ENCODE measurements at places on chromosomes 1 and 21.
A peak's percentile ranks its signal among the peaks of the same experiment; 100 is the strongest.

DNA sequence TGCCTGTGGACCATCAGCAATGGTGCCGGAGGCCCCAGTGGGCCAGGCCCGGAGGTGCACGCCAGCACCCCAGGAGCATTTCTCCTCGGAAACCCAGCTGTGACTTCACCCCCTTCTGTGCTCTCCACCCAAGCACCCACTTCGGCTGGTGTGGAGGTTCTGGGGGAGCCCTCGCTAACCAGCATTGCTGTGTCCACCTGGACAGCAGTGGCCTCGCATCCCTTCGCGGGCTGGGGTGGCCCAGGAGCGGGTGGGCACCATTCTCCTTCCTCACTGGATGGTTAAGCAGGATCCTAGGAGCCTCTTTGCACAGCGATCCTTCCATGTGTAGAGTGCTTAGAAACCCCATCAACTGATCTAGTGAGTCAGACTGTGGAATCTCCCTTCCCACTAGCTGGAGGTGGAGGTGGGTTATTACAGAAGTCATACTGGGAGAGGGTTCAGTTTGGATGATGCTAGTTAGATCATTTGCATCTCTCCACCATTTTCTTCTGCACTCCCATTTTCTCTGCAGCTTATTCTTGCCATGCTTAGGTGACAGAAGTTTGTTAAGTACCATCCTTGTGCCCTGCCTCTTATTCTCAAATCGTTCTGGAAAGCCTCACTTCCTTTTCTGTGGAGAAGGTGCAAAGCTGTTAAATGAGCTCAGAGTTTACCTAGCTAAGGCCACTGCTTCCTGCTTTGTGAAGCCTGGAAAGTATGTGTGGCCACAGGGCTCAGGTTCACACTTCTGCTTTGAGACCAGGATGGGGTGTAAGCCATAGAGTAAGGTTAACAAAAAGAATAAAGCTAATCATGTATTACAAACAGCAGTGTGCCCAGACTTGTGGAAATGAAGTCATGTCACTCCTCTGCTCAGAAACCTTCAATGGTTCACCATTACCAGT lies 32.3 kb downstream of the TBX19 start:
- no peak for DNase-seq

- peak; percentile 20 for DNase-seq
Measured at GRCh38 chr1:3695326-3696217, 43.3 kb downstream of the TP73 start.

GRCh38 chr1:217899614-217900013 lies 268.5 kb downstream of the SPATA17 start:
- no peak for DNase-seq

DNA sequence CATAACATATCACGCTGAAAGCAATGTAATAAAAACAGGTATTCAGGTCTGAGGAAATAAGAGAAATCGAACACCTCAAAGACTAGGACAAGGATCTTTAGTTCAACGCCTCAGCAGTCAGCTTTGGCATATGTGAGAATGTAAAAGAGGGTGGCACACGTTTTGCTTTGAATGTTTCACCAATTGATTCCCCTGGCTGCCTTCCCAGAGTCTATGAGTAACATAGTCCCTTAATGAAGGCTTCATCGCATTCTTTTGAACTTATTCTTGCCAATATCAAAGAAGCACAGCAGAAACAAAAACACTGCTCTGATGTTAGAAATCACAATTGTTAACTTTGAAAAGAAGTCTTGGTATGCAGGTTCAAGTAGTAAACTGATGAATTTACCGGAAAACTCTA lies 764.8 kb downstream of the ADGRL2 start:
- DNase-seq = no peak
